ENCODE measurements at places on chromosomes 16 and 17.
A peak's percentile ranks its signal among the peaks of the same experiment; 100 is the strongest.

- no peak for DNase-seq
Observed at GRCh38 chr17:59754552-59754951, 47.1 kb downstream of the VMP1 start.

- DNase-seq, result no peak
Observed at GRCh38 chr17:73834684-73835343, 190.6 kb upstream of the SDK2 start.

- DNase-seq, result no peak
Observed at GRCh38 chr17:43611230-43611969, 50.3 kb downstream of the MEOX1 start.

DNA sequence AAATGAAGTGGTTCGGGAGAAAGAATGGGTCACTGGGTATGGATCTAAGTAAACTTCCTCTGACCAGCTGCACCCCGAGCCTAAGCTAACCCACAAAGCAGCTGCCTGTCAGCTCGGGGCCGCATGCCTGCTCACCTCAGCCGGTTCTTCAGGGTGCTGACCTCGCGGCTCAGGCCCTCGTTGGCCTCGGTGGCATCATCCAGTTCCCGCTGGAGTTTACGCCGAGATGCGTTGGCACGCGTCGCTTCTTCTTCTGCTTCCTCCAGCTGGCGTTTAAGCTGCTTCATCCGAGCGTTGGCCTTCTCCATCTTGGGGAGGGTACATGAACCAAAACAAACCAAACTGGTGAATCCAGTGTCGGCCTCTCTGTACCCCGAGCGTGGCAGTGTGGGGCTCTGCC is 41.1 kb downstream of the NDEL1 start:
- no peak for DNase-seq

DNA sequence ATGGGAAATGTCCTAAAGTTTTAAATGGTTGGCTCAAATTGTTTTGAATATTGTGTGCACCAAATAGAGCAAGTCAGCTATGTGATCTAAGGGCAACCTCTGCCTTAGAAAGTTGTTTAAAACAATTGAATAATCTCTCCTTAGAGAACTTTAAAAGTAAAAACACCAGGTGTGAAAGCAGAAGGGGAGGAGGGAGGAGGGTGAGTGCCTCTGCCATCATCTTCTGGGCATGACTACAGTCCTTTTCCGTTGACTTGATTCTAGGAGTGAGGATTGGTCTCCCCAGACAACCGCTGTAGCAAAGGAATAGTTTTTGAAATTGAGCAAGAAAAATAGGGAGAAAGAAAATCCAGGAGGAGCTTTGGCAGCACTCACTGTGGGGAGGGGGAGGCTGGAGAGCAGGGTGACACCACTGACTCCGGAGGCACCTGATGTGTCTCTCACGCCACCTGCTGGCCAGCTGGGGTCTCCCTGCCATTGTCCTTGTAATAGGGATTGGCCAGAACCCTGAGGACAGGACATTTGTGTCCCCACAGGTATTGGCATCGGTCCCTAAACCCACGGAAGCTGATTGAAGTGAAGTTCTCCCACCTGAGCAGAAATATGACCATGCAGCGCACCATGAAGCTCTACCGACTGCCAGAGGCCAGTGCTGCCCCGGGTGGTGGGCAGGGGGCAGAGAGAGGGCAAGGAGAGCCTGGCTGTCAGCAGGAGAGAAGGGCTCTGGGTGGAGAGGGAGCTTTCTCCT is 33.3 kb downstream of the PLCD3 start:
- DNase-seq, result peak; percentile 57

DNA sequence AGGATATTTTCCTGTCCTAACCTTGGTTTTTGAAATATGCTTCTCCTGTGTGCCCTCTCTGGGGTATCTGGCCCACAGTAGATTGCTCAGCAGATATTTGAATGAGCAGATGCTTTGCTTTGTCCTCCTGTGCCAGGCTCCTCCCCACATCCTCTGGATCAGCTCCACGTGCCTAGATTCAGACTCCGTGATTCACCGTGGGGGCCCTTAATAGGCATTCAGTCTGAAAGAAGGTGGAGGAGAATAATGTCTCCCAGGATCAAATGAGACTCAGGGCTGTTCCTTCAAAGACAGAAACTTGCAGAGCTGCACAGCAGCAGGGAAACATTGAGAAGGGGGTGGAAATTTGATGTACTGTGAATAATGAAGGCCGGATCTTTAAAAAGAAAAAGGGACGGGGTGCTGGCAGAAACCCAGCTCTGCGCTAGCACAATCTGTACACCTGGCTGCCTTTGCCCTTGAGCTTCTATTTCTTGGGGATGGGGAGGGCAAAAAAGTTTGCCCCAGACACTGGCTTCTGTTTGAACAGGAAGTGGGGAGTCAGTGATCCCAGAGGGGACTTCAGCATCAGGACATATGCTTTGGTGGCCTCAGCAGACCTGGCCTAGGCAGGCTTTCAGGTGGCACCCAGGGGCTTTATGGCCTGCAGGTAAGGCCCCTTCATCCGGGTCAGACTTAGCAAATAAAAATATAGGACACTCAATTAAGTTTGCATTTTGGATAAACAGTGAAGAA is 15.9 kb upstream of the SLC12A3 start:
- no peak for DNase-seq

All from NCI-H1105 (cell line).